ENCODE measurements at places on chromosomes 13 and 19.
A peak's percentile ranks its signal among the peaks of the same experiment; 100 is the strongest.

GRCh38 chr19:50549927-50550593 is 18.2 kb downstream of the LRRC4B start:
- no peak for DNase-seq

DNA sequence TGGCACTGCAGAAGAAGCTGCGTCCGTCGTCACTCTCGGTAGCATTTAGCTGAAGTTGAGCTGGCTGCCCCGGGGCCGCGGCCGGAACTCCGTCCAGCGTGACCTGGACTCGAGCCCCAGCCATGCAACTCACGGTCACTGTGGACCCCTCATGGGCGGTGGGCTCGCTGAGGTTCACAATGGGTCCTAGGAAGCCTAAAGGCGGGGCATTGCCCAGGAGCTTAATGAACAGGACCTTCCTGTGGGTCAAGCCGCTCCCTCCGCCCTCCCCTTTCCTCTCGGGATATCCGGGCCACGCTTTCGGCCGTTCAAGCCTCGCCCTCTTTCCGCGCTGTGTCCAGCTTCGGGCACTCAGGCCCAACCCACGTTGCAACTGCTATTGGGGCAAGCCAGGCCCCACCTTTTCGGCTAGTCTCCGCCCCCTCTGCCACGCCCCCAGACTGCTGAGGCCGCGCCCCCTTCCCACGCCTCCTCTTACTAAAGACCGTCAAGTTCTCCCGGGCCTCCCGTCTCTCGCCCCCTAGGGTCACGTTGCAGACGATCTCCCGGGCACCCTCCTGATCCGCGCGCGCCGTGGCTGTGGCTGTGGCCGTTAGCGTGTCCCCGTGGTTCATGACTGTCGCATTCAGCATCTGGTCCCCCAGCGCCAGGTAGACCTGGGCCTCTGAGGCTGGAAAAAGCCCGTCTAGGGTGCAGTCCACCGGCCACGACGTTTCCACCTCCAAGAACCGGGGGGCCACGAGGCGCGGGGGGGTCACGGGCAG is 1.4 kb upstream of the RAVER1 start:
- DNase-seq = peak; percentile 94

GRCh38 chr19:38375748-38376147 is 1.4 kb downstream of the PSMD8 start:
- peak; percentile 62 for DNase-seq

DNA sequence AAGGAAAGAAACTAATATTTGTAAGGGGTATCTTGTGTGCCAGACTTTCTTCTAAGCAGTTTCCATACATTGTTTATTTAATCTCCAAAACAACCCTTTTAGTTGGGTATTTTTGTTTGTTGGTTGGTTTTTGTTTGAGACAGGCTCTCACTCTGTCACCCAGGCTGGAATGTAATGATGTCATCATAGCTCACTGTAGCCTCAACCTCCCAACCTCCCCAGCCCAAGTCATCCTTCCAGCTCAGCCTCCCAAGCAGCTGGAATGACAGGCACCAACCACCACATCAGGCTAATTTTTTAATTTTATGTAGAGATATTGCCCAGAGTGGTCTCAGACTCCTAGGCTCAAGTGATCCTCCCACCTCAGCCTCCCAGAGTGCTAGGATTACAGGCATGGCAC is 41.2 kb upstream of the LSM14A start:
- DNase-seq = no peak

GRCh38 chr13:75869981-75870380 is 233.9 kb downstream of the LMO7 start:
- DNase-seq = no peak

GRCh38 chr19:29245215-29245614 is 32.3 kb upstream of the UQCRFS1 start:
- no peak for DNase-seq

GRCh38 chr19:29815231-29815630 is 3.4 kb downstream of the CCNE1 start:
- DNase-seq = no peak

DNA sequence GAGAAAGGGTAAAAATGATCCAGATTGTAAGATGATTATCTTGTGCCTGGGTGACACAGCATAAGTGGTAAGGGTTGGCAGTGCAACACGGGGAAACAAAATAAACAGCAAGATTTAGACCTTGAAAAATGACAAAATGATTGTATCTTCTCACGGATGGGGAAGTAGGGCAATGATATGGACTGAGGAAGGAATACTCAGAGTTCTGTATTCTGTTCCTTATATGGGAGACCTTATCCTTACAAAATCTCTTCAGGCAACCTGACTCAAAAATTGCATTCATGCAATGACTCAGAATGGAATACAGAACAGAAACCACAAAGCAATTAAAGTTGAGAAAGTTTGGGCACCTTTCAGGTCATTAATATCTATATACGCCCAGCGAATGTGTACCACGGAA is 149.0 kb downstream of the HS6ST3 start:
- no peak for DNase-seq

- no peak for DNase-seq
Measured at GRCh38 chr13:28282451-28282850, 144.1 kb downstream of the PAN3 start.

DNA sequence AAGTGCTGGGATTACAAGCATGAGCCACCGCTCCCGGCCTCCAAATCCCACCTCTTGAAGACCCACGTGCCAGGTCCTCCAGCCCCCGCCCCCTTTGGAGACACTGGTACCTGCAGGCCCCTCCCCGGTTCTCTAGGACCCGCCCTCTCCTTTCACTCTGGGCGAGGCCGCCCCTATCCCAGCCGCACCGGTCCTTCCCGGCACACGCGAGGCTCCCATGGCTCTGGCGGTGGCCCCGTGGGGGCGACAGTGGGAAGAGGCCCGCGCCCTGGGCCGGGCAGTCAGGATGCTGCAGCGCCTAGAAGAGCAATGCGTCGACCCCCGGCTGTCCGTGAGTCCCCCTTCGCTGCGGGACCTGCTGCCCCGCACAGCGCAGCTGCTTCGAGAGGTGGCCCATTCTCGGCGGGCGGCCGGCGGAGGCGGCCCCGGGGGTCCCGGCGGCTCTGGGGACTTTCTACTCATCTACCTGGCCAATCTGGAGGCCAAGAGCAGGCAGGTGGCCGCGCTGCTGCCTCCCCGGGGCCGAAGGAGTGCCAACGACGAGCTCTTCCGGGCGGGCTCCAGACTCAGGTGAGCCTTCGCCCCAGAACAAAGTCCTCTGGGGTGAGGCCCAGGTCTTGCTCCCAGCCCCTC is at the start of gene CBLC:
CBLC (plus strand) TSS at position 176 of the 633 bp plus-strand sequence; CDS start at position 218, 42 bp downstream.
- DNase-seq = no peak

DNA sequence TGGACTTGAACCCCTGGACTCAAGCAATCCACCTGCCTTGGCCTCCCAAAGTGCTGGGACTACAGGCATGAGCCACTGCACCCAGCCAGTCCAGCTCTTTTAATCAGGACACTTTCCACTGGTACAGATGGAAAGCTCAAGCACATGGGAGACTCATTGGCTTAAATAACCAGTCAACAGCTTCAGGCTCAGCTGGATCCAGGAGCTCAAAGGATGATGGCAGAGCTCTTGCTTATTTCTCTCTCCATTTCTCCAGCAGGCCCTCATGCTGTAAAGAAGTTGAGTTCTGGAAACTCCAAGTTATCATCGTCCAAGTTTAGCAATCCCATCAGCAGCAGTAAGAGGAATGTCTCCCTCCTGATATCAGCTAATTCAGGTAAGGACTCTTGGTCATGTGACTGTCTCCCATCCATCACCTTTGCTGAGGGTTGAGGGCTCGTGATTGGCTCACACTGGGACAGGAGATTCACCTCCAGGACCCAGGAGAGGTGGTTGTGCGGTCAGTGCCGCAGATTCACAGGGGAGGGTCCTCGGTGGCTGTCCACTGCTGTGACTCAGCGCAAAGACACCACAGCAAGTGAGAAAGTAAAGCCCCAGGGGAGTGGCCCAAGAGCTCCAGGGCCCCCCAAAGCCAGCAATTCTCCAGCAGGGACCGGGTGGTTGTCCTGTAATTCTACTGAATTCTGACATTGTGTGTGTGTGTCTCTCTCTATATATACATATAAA is 5.1 kb downstream of the CCL25 start:
- DNase-seq = no peak

All from hepatic stellate cell (primary cell).